ENCODE measurements at places on chromosomes 2 and 18. TPM values are rescaled to one million over a fixed set of nuclear protein-coding genes. Genes with fewer than 3 reads are reported as not detected.

The KIAA2012 gene
- not detected for total RNA-seq

The FBXO41 gene
- 3.9 TPM for total RNA-seq

The CD8B gene
- total RNA-seq, result 3.5 TPM

The TSPYL6 gene
- total RNA-seq, result not detected

The CPO gene
- 0.66 TPM for total RNA-seq

The CGREF1 gene
- total RNA-seq, result 3.4 TPM

The ZRANB3 gene
- total RNA-seq, result 5.6 TPM

The REG3A gene
- total RNA-seq, result not detected

The ARHGAP28 gene
- total RNA-seq, result 10.8 TPM

The COL4A4 gene
- 1.6 TPM for total RNA-seq

The SOX11 gene
- not detected for total RNA-seq

The FTCDNL1 gene
- total RNA-seq, result 5.9 TPM

The PCBP1 gene
- total RNA-seq, result 210 TPM

The ACYP2 gene
- total RNA-seq, result 39.2 TPM

The FAM228A gene
- total RNA-seq, result 0.88 TPM
